Hematopoietic multipotent progenitor cell treated with erythropoietin and hydrocortisone succinate and interleukin-3 and kit ligand, for 8 days (in vitro differentiated cells): ENCODE measurements at places on chromosomes 13 and 19.
A peak's percentile ranks its signal among the peaks of the same experiment; 100 is the strongest.

DNA sequence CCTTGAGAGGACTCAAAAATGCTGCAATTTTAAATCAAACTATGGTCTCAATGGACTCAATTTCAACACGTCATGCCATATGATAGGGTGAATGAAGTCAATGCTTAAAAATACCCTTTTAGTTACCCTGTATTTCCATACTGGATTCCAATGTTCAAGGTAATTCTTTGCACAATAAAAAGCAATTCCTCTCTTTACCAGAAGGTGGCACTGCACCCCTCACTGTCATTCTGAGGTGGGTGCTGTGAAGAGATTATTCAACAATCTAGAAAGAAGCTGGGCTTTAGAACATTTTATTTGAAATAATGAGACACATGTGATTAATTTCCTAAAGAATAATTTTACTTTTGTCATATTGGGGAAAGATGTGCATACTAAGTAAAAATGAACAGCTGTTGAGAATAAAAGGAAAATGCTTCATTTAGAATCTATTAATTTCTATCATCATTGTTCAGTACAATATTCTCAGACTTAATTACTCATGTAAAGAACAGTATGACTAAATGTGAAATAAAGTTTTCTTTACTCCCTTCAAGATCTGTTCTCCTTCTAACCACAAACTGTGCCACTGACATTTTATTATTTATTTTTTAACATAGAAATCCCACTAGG, 789.1 kb downstream of the GPC5 start:
- peak; percentile 63 for DNase-seq

DNA sequence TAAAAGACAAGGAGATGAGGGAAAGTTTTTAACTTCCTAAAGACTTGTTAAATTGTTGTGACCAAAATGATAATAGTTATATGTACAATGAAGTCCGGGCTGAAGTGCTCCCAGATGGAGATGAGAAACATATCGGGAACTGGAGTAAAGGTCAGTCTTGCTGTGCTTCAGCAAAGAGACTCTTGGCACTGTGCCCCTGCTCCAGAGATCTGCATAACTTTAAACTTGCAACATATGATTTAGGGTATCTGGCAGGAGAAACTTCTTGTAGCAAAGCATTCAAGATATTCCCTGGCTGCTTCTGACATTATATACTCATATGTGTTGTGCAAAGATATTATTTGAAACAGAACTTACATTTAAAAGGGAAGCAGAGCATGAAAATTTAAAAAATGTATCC, 786.6 kb upstream of the SLITRK6 start:
- no peak for DNase-seq

DNA sequence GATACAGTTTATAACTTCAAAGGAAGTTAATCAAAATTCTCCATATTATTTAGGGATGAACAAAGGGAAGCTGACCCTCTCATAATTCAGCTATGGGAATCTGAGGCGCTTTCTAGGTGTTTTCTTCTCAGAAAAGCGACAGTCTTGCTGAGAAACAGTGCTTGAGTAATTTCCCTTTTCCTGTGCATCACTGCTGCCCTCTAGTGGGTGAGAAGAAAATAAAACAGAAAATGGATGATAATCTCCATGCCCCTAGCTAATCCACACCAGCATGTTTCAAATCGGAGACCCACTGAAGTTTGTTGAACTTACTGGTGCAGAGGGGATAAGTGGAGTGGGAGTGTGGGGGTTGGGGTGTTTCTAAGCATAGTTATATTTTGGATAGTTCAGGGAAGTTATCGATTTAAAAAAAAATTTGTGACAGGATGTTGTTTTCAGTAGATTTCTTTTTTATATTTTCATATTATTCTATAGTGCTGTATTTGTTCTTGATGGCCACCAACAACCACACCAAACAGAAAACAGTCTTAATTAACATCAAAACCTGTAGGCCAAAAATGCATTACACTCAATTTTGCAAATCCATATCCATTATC, 21.4 kb downstream of the LCP1 start:
- DNase-seq = peak; percentile 84

DNA sequence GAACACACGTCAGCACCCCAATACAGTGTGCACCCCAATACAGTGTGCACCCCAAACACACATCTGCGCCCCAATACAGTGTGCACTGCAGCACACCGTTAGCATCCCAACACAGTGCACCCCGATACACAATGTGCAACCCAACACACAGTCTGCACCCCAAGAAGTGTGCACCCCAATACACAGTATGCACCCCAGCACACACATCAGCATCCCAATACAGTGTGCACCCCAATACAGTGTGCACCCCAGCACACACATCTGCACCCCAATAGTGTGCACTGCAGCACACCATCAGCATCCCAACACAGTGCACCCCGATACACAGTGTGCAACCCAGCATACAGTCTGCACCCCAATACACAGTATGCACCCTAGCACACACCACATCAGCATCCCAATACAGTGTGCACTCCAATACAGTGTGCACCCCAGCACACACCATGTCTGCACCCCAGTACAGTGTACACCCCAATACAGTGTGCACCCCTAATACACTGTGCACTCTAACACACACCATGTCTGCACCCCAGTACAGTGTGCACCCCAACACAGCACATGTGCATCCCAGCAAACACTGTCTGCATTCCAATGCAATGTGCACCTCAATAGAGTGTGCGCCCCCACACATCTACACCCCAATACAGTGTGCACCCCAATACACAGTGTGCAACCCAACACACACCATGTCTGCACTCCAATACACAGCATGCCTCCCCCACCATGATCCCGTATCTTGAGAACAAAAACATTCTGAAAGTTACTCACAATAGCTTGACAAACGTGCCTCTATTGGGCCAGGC, 855 bp upstream of the CARS2 start:
- DNase-seq = no peak

DNA sequence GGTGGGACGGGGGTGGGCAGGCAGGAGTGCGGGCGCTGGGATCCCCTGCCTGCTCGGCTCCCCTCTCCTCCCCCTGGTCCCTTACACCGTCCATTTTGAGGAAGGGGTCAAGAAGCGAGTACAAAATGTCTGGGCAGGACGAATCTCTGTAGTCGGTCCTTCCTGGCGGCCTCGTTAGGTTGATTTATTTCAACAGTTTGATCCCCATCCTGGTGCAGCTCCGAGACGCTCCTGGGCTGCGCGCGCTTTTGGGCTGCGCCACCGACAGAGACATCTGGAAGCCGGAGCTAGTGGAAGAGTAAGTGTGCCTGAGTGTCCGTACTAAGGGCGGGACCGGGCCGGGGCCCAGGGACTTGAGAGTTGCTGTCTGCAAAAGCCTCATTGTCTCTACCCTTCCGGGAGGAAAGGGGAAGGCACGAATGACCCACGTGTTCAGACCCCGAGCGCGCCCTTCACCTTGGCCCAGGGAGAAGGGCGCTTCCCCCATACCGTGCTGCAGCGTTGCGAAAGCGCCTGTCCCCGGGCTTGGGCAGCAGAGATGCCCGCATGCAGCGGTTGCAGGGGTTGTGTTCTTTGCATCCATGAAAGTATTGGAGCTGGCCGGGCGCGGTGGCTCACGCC, 1.8 kb downstream of the ZNF114 start:
- peak; percentile 61 for DNase-seq

DNA sequence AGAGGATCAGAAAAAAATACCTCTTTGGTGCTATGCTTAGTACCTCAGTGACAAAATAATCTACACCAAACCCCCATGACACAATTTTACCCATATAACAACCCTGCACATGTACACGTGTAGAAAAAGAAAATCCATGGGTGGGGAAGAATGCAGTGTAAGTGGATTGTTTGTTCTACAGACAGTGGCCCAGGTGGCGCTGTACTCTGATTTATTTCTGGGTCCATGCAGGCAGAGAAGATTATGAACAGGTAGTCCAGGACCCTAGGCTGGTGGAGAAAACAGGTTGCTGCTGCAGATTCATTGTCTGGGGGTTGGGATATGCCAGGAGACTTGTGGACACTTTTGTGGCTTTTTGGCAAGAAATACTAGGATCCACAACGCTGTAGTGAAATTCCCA, 9.1 kb downstream of the ZNF100 start:
- DNase-seq = no peak

- no peak for DNase-seq
These were observed 3.0 kb downstream of the ZNF649 start for GRCh38 chr19:51901860-51902259.

DNA sequence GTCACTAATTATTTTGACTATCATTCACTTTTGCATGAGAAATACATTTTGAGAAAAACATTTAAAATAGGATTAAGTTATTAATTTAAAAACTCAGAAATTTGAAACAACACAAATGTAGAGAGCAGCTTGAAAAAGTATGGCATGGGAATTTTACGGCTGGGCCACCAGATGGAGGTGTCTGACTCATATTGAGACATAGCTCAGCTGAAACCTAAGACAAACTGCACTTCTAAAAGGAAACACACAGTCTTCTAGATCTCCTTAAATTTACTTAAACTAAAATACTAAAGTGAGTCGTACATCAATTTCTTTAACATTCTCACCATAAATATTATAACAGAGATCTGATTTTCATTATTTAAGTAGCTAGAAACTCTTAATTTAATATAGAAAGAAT, 41.9 kb upstream of the POSTN start:
- no peak for DNase-seq

DNA sequence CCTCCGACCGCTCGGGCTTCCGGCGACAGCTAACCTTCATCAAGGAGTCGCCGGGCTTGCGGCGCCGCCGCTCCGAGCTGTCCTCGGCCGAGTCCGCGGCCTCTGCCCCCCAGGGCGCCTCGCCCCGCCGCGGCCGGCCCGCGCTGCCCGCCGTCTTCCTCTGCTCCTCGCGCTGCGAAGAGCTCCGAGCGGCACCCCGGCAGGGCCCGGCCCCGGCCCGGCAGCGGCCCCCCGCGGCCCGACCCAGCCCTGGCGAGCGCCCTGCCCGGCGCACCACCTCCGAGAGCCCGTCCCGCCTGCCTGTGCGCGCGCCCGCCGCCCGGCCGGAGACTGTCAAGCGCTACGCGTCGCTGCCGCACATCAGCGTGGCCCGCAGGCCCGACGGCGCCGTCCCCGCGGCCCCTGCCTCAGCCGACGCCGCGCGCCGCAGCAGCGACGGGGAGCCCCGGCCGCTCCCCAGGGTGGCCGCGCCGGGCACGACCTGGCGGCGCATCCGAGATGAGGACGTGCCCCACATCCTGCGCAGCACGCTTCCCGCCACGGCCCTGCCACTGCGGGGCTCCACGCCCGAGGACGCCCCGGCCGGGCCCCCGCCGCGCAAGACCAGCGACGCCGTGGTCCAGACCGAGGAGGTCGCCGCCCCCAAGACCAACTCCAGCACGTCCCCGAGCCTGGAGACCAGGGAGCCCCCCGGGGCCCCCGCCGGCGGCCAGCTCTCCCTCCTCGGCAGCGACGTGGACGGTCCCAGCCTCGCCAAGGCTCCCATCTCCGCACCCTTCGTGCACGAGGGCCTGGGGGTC, 9.6 kb downstream of the C19orf25 start:
- DNase-seq = no peak

- DNase-seq = no peak
These were observed 22.4 kb downstream of the MED26 start for GRCh38 chr19:16605553-16605994.

DNA sequence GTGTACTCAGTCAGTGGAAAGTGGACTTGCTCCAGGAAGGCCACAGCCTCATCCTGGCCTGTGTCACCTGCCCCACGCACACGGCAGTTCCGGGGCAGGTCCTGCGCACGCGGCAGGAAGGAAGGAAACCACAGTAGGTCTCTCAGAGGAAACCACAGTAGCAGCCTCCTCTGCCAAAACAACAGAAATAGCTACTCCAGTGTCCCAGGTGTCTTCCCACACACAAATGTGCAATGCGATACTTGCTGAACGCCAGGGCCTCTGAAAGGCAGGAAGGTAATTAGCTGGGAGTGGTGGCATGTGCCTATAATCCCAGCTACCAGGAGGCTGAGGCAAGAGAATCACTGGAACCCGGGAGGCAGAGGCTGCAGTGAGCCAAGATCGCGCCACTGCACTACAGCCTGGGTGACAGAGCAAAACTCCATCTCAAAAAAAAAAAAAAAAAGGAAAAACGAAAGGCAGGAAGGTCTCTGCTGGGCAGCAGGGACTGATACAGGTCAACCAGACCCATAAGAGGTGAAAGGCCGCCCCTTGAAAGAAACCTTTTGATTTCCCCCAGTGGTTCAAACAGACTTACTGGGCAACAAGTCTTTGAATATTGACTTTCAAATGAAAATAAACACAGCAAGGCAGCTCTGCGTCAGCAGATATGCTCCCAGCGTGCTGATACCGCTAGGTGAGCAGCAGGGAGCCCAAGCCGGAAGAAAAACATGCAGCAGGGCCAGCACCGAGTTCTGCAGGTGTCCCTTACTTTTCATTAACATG, 49.5 kb downstream of the CRYL1 start:
- no peak for DNase-seq

DNA sequence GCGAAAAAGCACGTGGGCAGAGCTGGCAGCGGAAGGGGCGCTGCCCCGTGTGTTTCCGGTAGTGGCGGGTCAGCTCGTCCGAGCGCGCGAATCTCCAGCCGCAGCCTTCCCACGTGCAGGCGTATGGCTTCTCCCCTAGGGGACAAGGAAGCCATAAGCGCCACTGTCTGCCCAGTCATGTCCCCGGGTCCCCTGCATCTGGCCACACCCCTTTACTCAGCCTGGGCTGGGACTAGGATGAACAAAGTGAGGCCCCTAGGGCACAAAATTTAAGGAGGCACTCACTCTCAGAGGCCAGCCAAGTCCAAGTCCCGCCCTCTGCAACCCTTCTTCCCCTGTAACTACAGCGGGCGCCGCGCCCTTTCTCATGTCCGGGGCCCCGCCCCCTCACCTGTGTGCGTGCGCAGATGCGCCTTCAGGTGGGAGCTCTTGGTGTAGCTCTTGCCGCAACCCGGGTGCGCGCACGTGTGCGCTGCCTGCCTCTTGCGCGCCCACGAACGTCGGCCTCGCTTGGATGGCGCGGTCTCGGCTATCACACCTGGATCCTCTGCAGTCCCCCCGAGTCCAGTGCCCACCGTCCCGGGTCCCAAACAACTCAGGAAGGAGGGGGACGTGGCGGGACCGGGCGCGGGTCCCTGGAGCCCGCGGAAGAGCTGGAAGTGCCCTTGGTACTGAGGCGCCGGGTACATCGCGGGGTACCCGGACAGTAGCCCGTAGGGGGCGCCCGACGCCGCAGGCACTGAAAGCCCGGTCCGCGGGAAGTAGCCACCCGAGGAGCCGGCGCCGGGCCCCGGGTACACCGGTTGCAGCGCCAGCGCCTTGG, 1.9 kb downstream of the KLF1 start:
- DNase-seq = peak; percentile 96

DNA sequence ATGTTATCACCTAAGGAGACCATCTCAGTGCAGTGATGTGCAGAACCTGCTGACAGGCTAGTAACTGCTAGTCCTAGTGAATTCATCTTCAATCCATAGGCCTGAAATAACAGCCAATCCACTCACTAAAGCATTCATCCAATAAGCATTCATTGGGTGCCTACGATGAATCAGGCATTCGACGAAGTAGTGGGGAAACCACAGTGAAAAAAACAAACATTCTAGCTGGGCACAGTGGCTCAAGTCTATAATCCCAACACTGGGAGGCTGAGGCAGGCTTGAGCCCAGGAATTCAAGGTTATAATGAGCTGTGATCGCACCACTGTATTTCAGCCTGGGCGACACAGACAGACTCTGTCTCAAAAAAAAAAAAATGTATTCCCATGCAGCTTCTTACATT, 135.6 kb downstream of the RNF17 start:
- no peak for DNase-seq
